Trophoblast cell (in vitro differentiated cells and primary cell): ENCODE measurements at places on chromosomes 16 and 17.

GRCh38 chr16:383326-384051 lies 1.7 kb upstream of the PGAP6 start:
- DNase-seq, result peak; percentile 98

- no peak for DNase-seq
Measured at GRCh38 chr17:19311016-19311415, 51.5 kb downstream of the B9D1 start.

DNA sequence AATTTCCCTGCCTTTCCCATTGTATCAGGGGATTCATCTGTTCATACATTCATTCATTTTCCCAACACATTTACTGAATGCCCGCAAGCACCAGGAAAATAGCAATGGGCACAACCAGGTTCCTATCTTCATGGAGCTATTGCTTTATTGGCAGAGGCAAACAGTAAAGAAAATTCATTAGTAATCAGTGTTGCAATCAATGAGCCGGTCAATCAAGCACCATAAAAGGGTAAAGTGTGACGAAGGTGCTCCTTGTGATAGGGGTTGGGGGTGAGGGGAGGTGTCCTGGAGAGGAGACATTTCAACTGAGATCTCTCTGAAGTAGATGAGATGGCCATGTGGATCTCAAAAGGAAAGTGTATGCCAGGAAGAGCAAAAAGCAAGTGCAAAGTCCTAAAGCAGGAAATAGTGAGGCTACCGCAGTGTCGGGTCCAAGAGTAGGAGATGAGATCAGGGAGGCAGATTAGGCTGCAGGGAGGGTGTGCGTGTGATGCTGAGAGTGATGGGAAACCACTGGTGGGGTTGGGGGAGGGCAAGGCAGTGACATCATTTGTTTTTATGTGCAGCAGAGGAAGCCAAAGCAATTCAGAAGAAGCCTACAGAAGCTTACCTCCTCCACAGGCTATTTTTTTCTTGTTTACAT lies 28.4 kb downstream of the CDH13 start:
- DNase-seq, result no peak

DNA sequence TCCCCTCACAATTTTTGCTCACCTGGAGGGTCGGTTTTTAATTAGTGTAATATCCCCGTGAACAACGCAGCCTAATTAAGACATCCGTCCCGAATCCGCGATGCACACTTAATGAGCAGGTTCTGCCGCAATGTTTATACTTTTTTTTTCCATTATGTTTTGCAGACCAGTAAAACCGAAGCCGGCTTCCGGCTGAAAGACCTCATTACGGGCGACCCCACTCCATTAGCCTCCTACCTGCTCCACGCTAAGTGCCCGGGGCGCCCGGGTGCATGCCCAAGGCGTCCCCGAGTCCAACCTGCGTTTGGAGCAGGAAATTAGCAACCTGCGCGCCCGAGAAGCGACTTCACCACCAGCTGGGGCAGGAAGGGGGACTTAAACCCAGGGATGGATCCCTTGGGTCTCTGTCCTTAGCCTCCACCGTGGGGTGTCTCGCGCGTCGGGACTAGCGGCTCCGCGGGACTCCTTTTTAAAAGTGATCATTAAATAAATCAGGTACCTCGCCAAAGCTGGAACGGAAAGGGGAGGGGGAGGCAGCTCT lies 1.7 kb downstream of the RBFOX3 start:
- DNase-seq, result no peak

GRCh38 chr17:31374503-31374902 lies 17.0 kb upstream of the RAB11FIP4 start:
- DNase-seq, result no peak
